Activated CD8-positive, alpha-beta memory T cell treated with anti-CD3 and anti-CD28 coated beads, Interleukin-2, amount 10 ng/mL, durations not matched to agents 7 days and 5 days (primary cell): ENCODE measurements at places on chromosomes 12 and 14. TPM values are rescaled to one million over a fixed set of nuclear protein-coding genes. Genes with fewer than 3 reads are reported as not detected.

RILPL2 gene
- total RNA-seq: 11.3 TPM

TBC1D30 gene
- total RNA-seq: 0.47 TPM

DCAF5 gene
- 45.4 TPM for total RNA-seq

CTDSP2 gene
- 76.2 TPM for total RNA-seq

KRT73 gene
- not detected for total RNA-seq

COCH gene
- total RNA-seq: 1.9 TPM

IL26 gene
- total RNA-seq: 0.35 TPM

P2RX2 gene
- total RNA-seq: not detected

RND1 gene
- 2.7 TPM for total RNA-seq
